ENCODE measurements at places on chromosomes 11 and 22.

GRCh38 chr11:10575346-10576034 lies 7.0 kb upstream of the LYVE1 start:
- DNase-seq: no peak

DNA sequence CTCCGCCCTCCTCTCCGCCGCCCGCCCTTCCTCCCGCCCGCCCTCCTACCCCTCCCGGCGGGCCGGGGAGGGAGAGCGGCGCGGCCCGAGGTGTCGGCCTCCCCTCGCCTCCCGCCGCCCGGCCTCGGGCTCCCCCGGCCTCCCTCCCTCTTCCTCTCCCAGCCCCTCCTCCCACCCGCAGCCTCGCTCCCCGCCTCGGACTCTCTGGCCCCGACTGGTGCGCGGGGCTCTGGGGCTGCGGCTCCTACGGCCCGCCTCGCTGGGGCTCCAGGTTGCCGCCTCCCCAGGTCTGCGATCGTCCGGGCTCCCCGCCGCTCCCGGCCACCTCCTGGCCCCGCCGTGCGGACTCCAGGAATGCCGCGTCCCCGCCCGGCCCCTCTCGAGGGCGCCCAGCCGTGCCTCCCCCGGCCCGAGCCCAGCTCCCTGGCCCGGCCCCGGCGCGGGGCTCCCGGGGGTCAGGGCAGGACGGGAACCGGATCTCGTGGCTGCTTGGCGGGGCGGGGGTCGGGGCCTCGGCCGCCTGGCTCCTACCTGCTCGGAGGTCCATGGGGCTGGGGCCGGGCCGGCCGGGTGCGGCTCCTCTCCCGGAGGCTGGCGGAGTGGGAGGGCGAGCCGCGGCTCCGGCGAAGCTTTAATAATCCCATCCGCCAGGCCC lies at the start of gene CLCF1:
CLCF1 (minus strand) TSS at position 606 of the 655 bp plus-strand sequence; CDS start at position 547, 59 bp downstream.
- DNase-seq: no peak

DNA sequence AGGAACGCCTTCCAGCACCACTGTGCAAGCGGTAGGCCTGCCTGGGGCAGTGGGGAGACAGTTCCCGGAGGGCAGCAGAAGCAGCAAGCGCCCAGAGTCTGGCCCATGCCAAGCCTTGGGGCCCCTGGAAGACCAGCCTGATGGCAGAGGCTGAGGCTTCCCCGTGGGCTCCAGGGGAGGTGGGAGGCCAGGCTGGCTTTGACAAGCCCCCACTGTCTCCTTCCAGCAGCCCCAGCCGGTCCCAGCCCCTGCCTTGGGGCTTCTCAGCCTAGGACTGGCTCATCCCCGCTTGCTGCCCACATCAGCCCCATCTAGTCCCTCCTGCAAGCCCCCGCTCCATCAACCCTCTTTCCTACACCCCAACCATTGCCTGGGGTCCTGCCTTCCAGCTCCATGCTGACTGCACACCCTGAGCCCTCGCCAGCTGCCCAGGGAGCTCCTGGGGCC lies 46.7 kb downstream of the IGF2 start:
- DNase-seq: no peak

DNA sequence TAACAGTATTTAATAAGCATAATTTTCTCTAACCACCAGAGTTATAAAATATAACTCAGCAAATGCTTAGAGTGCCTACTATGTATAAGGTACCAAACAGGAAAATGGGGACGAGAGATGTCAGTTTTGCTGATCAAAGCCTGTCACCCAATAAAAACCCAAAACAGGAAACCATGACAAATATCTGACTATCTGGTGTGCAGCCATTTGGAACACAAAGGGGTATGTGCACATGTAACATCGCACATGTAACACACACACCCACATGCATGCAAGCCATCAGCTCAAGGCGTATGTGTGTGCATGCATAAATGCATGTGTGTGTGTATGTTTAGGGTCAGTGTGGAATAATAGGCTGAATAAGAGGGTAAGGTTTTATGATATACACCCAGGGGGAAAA lies 64.2 kb downstream of the PRR5L start:
- DNase-seq: no peak

DNA sequence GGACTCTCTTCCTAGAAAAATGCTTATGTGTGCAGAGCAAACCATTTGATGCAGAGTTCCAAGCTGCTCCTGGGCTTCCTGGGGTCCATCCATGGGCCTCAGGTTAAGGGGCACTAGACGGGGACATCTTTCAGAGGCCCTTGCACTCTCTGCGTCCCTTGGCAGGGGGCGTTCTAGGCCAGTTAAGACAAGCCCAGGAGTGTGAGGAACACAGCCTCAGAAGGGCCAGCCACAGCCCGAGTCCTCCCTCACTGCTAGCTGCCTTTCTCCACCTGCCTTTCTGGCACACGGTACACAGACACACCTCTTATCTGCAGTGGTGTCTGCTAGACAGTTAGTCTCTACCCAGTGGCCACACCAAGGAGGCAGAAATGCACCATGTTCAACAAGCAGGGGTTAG lies 18.0 kb upstream of the BID start:
- DNase-seq: no peak

DNA sequence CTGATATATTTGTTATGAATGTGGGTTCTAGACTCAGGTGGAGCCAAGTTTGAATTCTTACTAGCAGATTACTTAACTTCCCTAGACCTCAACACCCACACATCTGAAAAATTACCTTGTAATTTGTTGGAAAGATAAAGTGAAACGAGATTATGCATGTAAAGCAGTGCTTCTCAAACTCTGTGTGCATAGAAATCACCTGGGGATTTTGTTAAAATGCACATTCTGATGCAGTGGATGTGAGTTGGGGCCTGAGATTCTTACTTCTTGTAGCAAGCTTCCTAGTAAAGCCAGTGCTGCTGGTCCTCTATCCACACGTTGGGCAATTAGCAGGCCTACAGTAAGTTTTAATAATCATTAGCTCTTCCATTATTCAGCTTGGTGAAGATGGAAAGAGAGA lies 15.1 kb upstream of the CEP295 start:
- no peak for DNase-seq

GRCh38 chr11:629237-629583 lies 2.2 kb upstream of the SCT start:
- DNase-seq: no peak

- DNase-seq: no peak
Observed at GRCh38 chr11:12280838-12281565, 96.4 kb upstream of the PARVA start.

- DNase-seq: no peak
Observed at GRCh38 chr22:19173047-19174035, 5.2 kb downstream of the SLC25A1 start.

- DNase-seq: no peak
Observed at GRCh38 chr22:21015466-21016006, 571 bp downstream of the P2RX6 start.

GRCh38 chr11:61187505-61188130 lies 15.7 kb upstream of the PGA3 start:
- DNase-seq: peak; percentile 69

GRCh38 chr11:111378861-111379601 lies at the start of gene POU2AF1:
TSS of gene POU2AF1 (minus strand) at chr11:111379275. CDS start at chr11:111379177, 98 bp downstream.
- DNase-seq: no peak

DNA sequence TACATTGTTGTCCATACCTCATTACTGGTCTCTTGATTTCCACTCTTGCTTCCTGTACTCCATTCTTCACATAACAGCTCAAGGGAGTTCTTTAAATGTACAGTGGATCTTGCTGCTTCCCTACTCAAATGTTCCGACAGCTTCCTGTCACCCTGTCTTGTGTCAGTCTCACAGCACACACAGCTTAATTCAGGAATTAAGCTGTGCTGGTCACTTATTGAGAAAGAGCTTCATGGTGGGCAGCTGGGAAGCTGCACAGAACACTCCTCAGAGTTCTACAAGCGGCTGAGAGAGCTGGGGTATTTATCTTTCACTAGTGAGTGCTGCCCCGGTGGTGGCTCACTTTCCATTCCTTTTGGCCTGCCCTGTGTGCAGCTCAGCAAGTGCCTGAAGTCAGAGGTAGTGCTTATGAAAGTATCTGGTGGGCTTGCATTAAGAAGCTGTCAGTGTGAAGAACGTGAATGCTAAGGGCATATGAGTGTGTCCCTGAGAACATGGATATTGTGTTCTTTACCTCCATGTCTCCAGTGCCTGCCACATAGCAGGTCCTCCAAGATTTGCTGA lies 48.7 kb downstream of the KCNQ1OT1 start:
- DNase-seq: no peak

DNA sequence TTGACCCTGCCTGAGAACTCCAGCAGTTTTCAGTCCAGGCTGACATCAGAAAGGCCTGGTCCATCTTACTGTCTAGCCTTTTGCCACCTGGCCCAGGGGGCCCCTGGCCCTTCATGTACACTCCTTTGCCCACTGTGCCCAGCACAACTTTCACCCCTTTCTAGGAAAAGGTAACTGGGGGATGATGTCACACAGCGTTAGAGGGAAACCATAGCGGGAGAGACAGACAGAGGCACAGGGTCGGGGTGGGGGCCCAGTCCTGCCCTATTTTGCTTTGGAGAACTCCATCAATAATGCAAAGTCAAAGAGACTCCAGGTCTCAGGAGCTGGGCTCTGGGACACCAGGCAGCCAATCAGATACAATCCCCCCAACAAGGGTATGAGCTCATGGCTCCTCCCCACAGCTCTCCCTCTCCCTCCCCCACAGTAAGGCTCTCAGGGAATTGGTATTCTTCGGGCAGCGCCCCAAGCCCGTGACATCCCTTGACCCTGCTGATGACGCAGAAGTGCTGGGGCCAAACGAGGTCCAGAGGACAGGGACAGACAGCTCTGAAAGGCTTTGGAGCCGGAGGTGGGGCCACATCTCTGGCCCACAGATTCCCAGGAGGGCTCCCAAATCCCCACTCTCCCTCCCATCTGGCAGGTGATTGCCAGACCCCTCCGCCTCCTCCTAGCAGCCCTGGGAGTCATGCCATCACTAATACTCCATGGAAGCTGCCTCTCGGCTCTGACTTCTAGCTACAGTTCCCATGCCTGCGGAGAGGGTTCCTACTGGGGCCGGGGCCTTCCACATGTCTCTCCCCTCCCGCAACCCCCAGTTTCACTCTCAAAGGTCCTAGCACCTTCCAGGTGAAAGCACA lies 5.9 kb downstream of the USP2 start:
- DNase-seq: no peak

- no peak for DNase-seq
Observed at GRCh38 chr22:47580121-47580520, 817.7 kb downstream of the TBC1D22A start.

GRCh38 chr11:67484847-67485311 lies 2.1 kb downstream of the AIP start:
- DNase-seq: no peak

GRCh38 chr22:28899199-28899853 lies 16.0 kb downstream of the ZNRF3 start:
- no peak for DNase-seq

- no peak for DNase-seq
Observed at GRCh38 chr11:31001427-31001826, 368.1 kb downstream of the DCDC1 start.

- DNase-seq: no peak
Observed at GRCh38 chr11:35154952-35155351, 16.0 kb downstream of the CD44 start.

DNA sequence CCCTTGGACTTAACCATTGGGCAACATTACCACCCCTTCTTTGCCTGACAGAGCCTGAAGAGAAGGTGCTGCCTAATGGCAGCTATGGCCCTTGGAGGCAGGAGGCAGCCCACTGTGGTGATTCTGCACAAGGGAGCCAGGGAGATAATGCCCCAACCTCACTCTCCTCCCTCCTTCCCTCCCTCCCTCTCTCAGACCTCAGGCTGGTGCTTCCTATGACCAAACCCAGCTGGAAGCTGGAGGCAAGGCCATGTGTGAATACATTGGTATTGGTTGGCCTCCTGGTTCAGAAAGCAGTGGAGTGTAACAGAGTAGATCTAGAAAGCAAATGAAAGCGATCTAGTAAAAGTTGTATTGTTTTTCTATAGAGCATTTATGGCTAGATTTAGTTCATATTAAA lies 233.1 kb downstream of the CSNK2A3 start:
- DNase-seq: no peak

DNA sequence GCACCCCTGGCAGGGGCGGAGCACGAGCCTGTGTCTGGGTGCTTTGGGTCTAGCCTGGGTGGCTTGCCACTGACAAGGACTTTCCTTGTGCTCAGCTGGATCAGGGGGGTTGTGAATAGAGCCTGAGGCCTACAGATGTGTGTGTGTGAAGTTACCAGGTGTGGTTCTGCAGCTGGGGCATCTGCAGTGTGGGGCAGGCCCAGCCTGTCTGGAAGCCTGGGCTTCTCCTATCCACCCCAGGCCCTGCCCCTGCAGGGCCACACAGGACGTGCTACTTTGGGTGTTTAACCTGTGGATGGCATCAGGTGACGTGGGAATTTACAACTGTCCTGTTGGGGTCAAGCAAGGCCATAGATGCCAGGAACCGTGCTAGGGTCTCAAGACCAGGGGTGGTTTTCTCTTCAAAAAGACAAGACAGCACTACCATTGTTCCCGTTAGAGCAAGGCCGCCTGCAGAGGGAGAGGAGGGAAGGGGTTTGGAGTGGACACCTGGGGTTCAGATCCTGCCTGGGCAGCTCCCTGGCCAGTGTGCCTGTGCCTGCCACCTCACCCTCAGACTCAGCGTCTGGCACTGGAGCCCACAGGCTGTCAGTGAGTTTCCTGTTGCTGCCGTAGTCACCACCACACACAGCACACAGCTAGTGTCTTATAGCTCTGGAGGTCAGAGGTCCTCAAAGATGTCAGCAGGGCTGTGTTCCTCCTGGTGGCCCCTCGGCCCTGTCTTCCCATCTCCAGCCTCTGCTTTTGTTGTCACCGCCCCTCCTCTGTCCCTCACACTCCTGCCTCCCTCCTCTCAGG lies 31.6 kb downstream of the CTTN start:
- no peak for DNase-seq

DNA sequence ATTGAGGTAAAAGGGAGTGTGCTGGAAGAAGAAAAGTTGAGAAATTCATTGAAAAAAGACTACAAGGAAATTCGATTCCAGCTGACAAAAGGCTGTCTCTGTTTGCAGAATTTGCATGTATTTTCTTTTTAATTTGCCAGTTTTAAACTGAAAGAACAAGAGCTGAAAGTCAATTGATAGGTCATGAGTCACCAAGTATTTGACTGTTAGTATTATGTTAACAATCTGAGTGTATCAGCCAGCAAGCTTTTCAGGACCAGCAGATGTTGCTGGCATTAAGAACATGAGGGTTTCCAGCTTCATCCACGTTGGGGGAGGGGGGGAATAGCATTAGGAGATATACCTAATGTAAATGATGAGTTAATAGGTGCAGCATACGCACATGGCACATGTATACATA lies 726.7 kb downstream of the METTL15 start:
- peak; percentile 63 for DNase-seq

- no peak for DNase-seq
Observed at GRCh38 chr11:113269636-113270035, 44.7 kb upstream of the TTC12 start.

DNA sequence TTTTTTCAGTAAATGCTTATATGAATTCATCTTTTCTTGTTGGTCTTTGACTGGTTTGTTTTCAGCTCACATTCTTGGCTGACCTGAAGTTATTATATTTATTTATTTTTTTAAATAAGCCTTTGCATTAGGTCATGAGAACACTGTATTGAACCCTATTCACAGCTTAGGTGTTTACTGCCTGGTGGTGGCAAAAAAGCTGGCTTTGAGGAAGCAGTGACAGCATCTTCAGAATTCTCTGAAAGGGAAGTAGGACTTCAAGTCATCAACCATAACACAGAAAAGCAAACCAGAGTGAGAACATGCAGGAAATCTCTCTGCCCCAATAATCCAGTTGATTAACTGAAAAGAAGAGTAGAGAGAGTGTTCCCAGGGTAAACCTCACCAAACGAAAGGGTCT lies 30.3 kb upstream of the MMP13 start:
- DNase-seq: no peak

All from HFF-Myc (cell line).